Nephron progenitor cell (in vitro differentiated cells): ENCODE measurements at places on chromosomes 3 and 15.

- DNase-seq: no peak
Measured at GRCh38 chr3:192092388-192093005, 631.5 kb downstream of the PYDC2 start.

DNA sequence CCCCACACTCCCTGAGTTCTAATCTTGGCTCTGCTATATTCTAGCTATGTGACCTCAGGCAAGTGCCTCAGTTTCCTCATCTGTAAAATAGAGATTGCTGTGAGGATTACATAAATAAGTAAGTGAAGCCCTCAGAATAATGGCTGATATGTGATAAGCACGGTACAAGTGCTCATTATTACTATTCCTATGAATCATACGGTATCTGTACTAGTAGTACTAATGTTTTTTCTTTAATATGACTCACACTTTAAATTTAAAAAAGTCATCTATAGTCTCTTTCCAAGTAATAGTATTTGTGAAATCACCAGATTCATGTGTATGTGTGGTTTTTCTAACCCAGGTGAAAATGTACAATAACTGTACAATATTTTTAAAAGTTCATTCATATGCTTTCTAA is 58.7 kb downstream of the CLDN11 start:
- no peak for DNase-seq

DNA sequence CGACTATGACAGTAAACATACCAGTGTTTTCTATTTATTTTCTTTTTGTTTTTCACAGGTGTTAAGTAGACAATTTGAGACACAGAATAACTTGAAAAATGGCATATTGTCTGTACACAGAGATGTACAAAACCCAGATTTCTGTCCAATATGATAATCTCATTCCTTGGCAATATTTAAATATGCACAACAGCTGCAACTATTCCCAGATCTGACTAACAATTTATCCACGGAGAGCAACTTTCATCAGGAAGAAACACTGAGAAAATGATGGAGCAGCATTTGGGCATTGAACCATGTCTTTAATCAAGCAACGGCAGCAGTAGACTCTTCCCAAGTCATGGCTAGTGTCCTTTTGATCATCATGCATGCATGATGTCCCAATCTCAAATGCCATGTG is 452.6 kb downstream of the ZPLD1 start:
- DNase-seq: no peak

- no peak for DNase-seq
Measured at GRCh38 chr3:137588871-137589270, 175.2 kb upstream of the SOX14 start.

DNA sequence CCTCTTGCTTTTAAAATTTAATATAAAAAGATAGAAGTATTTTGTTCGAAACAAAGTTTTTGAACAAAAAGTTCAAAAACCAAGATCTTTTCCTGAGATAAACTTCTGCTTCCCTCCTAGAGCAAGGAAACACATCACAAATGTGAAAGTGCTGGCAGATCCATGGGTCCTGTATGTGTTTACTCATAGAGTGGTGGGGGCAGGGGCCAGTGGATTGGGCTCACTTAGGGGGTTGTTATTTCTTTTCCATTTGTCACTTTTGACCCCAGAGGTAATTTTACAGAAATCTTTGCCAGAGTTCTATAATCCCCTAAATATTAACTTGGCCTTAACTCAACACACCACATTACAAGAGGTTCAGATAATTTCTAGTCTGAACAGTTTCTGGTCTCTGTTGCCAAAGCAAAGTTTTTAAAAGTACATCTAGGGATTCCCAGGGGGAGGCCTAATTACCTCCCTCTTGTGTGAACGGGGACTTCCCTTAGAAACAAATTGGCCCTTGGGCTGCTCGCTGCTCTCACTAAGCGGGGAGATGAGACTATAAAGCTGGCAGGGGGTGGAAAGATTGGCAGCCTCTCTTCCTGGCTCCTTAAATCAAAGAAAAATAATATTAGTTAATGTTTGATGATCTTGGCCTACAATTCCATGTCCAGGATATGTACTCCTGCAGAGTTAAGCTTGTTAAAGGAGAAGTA is 66.8 kb upstream of the PTX3 start:
- DNase-seq: no peak

DNA sequence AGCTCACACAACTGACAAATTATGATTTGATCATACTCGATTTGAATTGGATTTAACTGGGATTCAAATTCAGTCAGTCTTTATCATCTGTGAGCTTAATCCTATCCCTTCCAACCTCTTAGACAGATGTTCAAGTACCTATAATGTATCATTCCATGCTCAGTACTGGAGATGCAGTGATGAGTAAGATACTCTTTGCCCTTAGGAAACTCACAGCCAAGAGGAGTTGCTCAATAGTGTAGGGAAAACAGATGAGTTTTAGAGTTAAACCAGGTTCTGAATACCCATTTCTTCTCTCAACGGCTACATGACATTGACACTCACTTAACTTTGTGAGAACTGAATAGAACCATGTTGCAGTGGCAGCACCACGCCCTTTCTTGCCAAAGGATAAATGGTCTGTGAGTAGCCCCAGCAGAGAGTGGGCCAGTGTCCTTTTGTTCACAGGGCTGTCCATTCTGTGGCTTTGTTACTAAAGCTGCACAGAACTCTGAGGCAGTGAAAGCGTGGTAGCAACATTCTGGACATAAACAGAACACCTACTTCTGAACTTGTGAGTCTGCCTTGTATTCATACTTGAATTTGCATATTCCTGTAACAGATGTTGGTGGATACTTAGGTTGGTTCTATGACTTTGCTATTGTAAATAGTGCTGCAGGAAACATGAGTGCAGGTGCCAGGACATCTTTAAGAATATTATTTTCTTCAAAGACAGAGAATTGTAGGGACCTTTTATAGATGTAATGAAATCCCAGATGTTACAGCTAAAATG is 91.6 kb downstream of the RASA2 start:
- no peak for DNase-seq

GRCh38 chr3:46935989-46936558 is 40.5 kb downstream of the CCDC12 start:
- DNase-seq: no peak

GRCh38 chr3:129320825-129321487 is 42.3 kb downstream of the HMCES start:
- DNase-seq: no peak
